ENCODE measurements at places on chromosomes 11 and 22. TPM values are rescaled to one million over a fixed set of nuclear protein-coding genes. Genes with fewer than 3 reads are reported as not detected.

Gene BDNF
- total RNA-seq = 3.1 TPM

- DNase-seq = no peak
Measured at GRCh38 chr11:65215441-65216076, 33.8 kb downstream of the CAPN1 start.

DNA sequence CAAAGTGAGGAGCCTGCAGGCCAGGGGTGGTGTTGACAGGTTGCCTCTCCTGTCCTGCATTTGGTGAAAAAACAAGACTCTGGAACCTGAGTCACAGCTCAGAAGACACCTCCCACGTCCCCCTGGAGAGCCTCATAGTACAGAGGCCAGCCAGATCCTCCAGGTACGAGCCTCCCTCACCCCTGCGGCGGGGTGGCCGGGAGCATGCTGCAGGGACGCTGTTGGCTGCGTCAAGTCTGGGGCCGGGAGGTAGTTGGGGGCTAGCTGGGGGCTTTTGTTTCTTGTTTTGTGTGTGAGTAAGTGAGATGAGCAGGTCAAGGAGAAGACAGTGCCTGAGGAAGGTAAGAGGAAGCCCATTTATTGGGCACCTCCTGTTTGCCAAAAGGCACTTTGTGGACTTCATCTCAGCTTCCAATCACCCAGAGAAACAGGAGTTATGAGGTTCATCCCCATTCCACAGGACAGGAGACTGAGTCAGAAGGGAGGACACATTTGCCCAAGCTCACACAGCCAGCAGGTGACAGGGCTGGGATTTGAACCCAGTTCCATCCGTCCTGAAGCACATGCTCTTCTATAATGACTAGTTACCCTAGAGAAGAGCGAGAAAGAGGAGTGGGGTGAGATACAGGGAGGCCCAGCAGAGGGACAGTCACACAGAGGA lies 18.3 kb upstream of the WNT11 start:
- no peak for DNase-seq

DNA sequence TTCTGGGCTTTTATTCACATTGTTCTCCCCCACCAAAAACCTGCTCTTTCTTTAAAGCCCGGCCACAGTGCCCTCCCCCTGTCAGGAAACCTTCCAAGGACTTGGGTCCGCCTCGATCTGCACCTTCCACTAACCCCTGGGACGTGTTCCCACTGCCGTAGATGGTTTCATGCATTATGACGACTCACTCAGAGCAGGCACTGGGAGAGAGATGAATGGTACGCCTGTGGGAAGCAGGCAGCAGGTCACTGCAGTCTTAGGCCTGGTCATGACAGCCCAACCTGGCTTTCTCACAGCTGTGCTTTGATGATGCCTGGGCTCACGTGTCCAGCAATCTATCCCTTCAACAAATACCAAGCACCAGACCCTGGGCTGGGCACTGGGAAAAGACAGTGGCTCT lies 115.7 kb downstream of the WNT7B start:
- no peak for DNase-seq

Gene HORMAD2
- not detected for total RNA-seq

GRCh38 chr11:11605181-11605580 lies 16.6 kb downstream of the GALNT18 start:
- no peak for DNase-seq

GRCh38 chr11:11347592-11347991 lies 5.5 kb downstream of the CSNK2A3 start:
- peak; percentile 66 for DNase-seq

Gene MRGPRE
- 0.36 TPM for total RNA-seq

Gene TRIM21
- 8.4 TPM for total RNA-seq

- peak; percentile 64 for DNase-seq
Measured at GRCh38 chr22:50267591-50268390, 2.4 kb downstream of the MAPK11 start.
